ENCODE measurements at places on chromosomes 16 and 17.
A peak's percentile ranks its signal among the peaks of the same experiment; 100 is the strongest.

DNA sequence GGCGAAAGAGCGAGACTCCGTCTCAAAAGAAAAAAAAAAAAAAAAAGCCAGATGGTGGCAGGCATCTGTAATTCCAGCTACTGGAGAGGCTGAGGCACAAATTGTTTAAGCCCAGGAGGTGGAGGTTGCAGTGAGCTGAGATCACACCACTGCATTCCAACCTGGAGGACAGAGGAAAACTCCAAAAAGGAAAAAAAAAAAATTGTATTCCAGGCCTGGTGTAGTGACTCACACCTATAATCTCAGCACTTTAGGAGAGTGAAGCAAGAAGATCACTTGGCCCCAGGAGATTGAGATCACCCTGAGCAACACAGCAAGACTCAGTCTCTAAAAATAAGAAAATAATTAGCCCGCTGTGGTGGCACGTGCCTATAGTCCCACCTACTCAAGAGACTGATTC is 20.1 kb downstream of the HBQ1 start:
- no peak for DNase-seq

DNA sequence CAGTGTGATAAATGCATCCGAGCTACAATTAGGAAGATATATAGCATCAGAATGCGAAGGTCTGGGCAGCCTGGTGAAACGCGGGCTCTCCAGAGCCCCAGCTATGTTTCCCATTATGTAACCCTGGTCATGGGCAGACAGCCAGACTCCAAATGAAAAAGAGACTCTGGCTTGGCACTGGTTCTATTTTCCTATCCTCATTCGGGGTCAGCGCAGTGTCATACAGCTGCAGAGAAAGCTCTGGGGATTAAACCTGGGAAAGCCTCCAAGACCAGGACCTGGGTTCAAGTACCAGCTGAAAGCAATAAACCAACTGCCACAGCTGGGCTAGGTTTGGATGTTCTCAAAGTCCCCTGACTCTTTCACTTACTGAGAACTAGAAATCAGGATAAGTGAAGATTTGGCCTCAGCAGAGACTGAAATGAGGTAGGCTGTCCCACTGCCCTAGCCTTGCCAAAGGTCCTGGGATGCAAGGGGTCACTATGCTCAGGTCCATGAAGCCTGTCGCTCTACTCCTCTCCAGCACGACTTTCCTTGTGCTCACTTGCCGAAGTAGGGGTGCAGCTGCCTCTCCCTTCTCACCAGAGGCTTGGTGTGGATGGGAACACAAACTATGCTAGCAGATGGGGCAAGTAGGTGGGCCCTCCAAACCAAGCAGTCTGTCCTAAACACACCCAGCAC is 123.8 kb downstream of the SMG6 start:
- DNase-seq = no peak

DNA sequence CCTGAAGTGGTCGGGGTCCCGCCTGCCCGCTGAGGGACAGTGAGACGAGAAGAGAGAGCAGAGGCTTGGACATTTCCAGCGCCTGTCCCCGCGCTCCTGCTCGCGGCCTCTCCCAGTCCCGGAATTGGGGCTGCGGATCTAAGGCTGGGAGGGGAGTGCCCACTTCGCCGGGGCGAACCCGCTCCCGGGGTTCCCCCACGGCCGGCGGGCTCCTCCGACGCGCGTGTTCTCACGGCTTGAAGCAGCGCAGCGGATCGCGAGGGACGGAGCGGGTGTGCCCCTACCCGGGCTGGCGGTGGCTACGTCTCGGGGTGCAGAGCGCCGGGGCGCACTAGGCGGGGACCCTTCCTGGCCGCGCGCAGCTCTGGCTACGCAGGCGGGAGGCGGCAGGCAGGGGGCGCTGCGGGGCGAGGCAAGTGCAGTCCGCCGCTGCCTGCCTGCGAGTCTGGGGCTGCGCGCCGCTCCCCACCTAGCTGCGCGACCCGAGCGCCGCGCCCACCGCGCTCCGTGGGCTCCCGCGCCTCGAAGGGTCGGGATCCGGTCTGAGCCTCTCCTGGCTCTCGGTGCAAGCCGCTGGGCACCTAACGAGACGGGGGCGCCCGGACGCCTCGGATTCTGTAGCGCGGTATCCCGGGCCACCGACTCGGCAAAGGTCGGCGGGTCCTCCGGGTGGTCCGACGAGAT is 1.2 kb downstream of the NGFR start:
- DNase-seq = peak; percentile 65

DNA sequence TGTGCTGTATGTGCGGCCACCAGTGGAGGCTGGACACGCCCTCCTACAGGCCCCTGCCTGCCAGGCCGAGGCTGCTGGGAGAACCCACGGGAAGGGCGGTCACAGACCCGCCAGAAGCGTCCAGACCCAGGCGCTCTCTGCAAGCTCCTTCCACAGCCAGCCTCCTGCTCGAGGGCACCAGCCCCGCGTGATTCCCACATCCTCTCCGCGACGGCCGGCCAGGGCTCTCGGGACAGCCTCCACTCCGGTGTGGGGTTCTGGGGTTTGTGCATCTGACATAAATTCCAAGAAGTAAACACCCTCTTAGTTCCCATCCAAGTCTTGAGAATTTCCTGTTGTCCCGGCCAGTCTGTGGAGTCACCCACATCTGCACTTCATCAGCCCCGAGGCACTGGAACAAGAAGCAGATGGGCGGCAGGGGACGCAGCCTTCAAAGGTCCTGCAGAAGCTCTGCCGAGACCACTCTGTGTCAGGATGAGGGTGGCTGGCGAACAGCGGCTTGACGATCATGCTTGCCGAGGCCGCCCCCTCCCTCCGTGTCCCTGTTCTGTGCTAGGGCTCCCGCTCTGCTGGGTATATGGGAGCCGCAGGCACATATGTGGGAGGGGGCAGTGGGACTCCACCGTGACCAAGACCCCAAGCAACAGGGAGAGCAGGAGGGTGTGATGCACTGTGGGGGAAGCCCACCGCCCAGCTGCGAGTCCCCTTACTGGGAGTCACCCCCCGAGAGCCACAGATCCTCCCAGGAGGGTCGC is 2.4 kb upstream of the TMEM204 start:
- DNase-seq = no peak

DNA sequence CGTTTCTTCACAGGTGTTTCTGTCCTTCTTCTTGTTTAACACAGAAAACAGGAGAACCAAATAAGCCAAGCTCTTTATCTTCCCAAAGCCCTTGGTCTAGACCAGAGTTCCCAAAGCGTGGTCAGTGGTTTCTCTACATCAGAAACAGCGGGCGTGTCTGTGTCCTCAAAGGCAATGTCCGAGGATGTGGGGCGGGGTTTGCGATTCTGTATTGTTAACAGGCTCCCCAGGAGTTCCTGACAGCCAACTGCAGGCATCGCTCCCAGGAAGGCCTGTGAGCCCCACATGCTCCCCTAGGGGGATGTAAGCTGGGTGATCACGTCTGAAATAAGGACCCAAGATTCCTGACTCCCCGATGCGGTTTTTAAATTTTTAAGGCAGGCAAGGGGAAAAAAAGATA is 28.4 kb upstream of the SLC25A19 start:
- no peak for DNase-seq

GRCh38 chr16:29007730-29008593 is 23.1 kb downstream of the LAT start:
- DNase-seq = no peak
